NCI-H1092 (cell line): ENCODE measurements at places on chromosomes 2 and 18.

GRCh38 chr2:1633936-1634587 is 110.3 kb downstream of the PXDN start:
- DNase-seq: no peak

DNA sequence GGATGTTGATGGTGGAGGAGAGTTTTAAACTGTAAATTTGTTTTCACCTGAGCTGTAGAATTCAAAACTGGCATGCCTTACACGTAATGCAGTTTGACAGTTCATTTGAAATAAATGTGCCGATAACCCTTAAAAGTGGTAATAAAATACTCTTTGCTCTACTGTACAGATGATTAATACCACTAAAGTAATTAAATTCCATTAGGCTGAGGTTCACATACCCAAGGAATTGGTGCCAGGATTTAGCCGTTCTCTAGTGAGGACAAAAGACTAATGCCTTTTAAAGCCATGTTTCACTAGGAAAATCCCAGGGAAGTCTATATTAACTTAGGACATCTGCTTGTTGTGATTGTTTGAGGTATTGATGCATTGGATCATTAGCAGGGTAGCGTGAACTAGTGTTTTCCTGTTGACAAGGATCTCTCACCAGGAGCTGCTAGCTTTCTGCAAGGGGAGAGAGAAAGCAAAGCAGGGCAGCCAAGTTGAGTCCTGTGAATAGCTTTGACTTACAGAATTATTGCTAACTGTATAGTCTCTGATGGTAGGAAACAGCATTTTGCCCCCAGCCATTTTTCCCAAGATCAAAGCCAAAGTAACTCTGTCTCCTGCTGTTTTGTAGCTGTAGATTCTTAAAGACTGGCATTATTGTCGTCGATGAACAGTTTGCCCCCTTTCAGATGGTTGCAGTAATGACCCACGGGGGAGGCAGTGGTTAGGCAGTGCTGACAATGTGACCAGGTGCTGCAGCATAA is 280.9 kb upstream of the FANCL start:
- DNase-seq: peak; percentile 77

DNA sequence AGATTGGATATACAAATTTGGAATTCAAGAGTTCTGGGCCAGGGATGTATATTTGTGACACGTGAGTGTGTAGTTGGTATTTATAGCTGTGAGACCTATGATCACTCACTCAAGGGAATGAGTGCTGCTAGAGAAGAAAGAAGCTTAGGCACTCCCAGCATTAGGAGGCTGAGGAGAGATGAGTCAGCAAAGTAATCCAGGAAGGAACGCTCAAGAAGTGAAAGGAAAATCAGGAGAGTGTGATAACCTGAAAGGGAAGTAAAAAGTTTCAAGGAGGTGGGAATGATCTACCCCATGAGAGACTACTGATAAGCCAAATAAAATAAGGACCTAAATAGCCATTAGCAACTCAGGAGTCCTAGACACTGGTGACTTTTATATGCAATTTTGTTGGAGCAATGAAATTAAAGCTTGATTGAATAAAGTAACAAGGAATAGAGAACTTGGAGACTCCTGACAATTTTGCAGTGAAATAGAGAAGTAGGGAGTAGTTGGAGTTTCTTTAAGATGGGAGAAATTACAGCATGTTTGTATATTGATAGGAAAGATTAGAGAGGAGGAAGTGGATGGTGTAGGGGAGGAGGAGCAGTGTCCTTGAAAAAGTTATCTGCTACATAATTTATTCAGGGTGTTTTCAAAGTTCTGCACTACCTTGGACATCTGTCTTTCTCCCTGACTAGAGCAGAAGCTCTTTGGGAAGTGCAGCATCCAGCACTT is 89.9 kb downstream of the UBE2E3 start:
- no peak for DNase-seq

DNA sequence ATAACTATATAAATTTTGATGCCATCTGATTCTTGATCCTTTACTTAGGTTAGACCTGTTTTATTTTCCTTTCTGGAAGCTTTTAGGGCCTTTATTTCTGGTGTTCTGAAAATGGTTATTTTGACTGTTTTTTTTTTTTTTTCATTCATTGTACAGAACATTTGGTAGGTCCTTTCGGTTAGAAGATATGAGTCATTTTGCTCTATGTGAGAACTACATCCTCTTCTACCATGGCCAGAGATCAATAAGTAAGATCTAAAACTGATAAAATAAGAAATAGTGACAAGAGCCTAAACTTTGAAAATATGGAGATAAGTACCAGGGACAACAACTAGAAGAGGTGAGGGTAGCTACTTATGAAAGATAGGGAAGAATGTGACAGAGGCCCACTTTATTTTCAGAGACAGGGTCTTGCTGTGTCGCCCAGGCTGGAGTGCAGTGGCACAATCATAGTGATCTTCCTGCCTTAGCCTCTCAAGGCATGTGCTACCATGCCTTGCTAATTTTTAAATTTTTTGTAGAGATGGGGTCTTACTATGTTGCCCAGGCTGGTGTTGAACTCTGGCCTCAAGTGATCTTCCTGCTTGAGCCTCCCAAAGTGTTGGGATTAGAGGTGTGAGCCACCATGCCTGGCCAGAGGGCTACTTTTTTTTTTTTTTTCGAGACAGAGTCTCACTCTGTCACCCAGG is 66.5 kb downstream of the EIF2AK3 start:
- no peak for DNase-seq

DNA sequence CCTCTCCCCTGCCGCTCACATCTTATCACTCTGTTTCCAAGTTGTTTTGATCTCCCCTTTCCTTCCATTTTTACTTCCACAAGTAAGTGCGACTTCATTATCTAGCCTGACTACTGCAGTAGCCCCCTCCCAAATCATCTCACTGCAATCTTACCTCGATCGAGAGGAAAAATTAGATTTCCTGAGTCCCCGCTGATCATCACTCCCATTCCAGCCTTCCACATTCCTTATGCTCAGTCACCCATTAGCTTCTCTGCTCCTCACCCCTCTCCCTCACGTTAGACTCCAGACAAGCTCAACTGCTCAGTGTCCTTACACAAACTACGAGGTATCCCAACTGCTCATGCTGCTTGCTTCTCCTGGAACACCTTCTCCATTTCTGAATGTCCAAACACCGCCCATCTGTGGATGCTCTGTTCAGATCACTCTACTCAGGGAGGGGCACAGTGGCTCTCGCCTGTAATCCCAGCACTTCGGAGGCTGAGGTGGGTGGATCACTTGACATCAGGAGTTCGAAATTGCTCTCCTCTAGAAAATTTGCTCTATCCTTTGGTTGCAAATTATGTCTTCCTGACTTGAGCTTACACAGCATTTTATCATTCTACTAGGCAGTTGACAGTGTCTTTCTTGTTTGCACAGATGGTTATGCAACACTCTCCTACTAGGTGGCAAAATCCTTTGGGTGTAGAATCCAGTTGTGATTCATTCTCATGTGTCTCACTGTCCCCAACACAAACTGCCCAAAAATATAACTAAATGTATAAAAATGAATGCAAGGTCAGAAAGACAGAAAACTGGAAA is 96.5 kb downstream of the INO80D start:
- DNase-seq: no peak

GRCh38 chr2:31523871-31524492 is 56.8 kb downstream of the SRD5A2 start:
- no peak for DNase-seq

- DNase-seq: no peak
Measured at GRCh38 chr2:218975060-218975777, 9.8 kb downstream of the FEV start.

DNA sequence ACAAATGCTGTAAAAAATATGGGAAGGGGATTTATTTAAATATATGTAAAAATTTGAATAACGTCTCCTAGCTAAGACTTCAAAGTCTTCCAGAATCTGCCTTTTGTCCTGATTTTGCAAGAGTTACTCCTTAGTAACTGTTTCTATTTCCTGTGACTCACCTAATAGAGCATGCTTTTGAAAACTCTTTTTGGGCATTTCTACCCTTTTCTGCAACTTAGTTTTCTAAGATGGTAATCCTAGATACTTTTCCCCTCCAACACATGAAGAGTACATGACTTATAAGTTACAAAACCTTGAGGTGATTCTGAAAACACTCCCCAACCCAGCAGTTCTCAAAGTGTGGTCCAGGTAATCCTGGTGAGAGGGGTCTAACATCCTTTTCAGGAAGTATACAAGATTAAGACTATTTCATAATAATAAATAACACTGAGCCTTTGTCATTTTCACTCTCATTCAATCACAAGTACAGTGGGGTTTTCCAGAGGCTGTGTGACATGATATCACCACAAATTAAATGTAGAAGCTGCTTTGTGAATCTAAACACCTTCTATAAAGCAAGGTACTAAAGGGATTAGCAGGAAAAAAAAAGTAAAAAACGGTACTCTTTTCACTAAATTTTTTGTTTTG is 31.9 kb downstream of the PPP4R3B start:
- no peak for DNase-seq

GRCh38 chr2:64754570-64754969 is 100.9 kb upstream of the SERTAD2 start:
- no peak for DNase-seq

- DNase-seq: no peak
Measured at GRCh38 chr2:33444967-33445366, 31.5 kb upstream of the RASGRP3 start.

DNA sequence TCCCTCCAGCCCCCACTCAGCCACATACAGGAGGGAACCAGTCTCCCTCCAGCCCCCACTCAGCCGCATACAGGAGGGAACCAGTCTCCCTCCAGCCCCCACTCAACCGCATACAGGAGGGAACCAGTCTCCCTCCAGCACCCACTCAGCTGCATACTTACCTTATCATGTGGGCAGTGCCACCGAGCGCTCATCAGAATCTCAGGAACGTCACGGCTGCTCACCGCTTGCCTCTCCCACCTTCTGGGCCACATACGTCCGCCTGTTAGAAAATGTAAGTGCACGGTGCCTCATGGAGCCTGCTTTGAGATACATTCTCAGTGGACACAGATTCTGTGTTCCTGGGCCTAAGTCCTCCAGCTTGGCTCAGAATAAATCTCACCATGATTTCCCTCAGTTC is 124.8 kb downstream of the PXDN start:
- no peak for DNase-seq

DNA sequence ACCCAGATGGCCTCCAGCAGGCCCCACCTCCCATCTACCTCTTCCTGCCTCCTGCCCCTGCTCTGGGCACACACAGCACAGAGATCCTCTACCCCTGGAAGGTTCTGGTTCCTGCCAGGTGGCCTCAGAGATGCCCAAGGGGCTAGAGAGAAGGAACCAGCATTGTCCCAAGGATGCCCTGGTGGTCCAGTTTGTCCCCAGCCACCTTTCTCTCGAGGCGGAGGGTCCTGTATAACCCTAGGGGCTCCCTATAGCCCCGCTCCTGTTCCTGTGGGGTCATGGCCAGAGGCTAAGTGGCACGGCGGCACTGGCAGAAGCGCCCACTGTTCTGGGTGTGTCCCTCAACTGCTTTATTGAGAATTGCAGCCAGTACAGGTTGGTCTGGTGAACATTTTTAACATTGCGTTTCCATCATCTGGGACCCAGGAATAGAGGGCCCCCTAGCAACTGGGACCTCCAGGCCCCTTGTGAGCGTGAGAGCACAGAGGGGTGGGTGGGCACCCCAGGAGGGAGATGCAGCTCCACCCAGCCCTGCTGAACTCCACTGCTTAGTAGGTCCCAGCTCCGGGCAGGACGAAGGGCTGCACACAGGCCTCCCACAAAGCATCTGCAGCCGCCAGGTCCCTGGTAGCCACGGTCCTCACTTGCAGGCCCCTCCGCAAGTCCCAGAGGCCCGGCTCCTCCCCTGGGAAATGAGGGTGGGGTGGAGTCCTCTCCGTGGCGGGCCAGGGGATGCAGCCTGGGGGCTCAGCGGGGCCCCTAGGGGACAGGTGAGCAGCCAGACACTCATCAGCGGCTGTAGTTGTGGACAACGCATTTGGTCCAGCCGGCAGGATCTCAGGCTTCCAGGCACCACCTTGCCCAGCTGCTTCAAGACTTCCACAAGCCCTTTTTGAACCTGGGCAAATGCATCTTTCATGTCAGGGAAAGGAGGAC is 33.1 kb downstream of the GPC1 start:
- no peak for DNase-seq

GRCh38 chr2:71277536-71278103 is 50.7 kb upstream of the PAIP2B start:
- DNase-seq: peak; percentile 5

- DNase-seq: peak; percentile 36
Measured at GRCh38 chr2:212227755-212228154, 310.8 kb downstream of the ERBB4 start.

DNA sequence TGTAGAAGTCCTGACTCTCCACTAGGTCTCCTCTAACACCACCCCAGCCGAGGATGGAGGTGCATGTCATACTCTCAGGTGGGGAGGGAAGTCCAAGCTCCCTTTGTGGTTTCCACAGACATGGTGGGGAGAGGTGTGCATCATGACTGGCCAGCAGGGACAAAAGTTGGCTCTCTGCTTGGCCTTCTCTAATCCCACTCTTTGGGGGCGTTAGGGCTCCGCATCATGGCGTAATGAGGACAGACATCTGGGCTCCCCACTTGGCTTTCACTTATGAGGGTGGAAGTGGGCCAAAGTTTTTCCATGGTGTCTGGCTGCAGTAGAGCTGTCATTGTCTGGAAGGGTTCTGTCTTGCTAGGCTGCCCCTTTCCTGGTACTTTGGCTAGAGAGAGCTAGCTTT is 80.7 kb upstream of the DAPL1 start:
- no peak for DNase-seq

DNA sequence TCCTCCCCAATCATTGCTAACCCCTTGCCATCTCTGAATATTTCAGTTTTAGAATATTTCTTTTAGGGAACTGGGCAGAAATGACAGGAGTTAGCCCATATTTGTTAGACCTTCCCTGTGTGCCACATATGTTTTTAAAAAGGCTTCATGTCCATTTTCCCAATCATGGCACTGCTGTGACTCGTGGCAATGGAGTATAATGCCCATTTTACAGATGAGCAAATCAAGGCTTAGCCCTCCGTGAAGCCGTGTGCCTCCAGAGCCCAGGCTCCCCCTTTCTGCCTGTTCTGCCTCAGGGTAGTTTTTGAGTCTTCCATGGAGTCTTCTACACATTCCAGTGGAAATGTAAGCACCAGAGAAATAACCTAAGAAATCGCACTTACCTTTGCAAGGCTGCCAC is 130.1 kb downstream of the KCTD1 start:
- no peak for DNase-seq
